Fibroblast of villous mesenchyme (primary cell): ENCODE measurements at places on chromosomes 6 and 20. TPM values are rescaled to one million over a fixed set of nuclear protein-coding genes. Genes with fewer than 3 reads are reported as not detected.

DNA sequence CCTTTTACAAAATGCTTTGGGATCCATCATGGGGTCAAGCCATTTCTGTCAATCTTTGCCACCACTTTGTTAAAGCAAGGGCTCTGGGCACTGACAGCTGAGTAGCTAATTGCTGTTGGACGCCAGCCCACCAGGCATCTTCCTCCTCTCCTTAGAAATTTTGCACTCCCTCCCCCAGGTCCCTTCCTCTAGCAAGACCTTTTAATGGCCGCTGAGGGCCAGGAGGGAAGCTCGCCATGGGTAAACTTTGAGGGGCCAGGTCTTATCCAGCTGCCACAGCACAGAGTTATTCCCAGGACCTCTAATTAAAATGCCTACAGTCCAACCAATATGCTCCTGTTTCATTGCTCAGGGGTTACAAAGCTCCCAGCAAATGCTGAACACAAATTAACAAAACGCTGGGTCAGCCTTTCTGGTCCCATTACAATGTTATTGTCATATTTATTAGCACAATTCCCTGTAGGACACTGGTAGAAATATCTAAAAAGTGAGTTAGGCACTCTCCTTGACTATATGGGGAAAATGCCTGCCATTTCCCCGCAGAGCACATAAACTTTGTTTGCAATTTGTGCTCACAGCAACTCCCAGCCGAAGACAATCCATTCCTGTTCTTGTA is 16.8 kb downstream of the SCML4 start:
- no peak for DNase-seq

The MATN4 gene
- total RNA-seq: not detected in 2 replicates

The BMP7 gene
- total RNA-seq: not detected in 2 replicates

The PROKR2 gene
- not detected in 2 replicates for total RNA-seq

DNA sequence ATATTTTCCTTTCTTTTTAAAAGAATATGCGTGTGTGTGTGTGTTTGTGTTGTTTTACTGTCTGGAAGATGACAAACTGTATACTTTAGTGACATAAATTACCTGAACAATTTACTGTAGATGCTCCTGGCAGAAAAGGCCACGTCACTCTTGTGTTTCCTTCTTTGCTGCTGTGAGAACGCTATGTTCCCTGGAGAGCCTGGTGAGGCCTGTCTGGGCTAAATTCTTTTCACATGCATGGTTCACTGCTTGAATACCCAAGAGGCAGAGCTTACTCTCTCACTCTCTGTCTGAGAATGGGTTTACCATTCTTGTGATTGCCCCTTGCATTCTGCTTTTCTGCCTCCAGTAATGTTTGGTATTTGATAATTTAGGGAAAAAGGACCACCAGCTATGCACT is 64.3 kb downstream of the EDN1 start:
- peak; percentile 79 for DNase-seq

The GHRH gene
- not detected in 2 replicates for total RNA-seq

The OR2J1 gene
- not detected in 2 replicates for total RNA-seq
